Effector memory CD4-positive, alpha-beta T cell (primary cell): ENCODE measurements at places on chromosomes 16 and 17.
A peak's percentile ranks its signal among the peaks of the same experiment; 100 is the strongest.

GRCh38 chr17:13182854-13183253 lies 165.0 kb upstream of the ELAC2 start:
- no peak for DNase-seq

DNA sequence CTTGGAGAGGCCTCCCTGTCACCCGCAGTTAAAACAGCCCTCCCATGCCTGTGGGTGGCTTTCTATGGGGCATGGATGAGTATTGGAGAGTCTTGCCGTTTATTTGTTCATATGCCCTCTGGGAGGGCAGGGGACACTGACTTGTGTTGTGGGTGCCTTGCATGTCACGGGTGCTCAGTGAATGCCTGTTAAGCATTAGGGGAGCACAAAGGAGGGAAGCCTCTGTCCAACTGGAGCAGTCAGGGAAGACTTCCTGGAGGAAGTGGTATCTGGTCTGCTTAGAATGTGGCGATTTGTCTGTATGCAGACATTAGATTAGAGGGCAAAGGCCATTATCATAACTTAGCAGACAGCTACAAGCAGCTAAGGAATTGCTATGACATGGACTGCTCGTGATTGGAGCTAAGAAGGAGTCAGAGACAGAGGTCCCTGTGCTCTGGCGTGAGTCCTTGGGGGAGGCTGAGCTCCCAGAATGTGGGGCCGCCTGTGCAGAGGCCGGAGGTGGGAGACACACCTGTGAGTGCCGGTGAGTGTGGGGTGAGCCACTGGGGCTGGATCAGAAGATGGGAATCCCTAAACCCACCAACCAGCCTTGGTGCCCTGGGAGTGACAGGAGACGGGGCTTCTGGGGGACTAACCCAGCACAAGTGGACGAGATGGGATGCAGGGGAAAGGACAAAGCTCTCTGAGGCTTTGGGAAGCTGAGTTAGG lies 286.1 kb downstream of the SEC14L1 start:
- DNase-seq = no peak

DNA sequence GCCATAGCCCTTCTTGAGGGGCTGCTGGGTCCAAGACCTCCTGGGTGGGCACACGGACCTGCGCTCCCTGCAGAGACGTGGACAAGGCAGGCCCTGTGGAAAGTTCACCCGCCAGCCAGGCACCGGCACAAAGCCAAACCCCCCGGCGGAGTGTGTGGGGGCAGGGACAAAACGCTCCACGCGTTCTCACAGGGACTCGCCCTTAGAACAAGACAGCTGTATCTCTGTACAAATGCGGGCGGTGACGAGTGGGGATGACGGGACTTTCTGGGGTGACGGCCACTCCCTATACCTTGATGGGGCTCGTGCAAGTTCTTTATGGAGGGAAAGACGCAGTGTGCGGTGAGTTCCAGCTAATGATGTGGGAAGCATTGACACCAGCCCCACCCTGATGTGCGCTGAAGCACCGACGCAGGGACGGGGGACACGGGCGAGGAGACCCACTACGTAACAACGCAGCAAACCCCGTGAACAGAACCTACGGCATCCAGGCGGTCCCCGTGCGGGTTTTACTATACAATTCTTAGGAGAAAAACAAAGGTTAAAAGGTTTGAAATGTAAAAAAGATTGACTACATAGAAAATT lies 49.4 kb downstream of the LMF1 start:
- DNase-seq = no peak

DNA sequence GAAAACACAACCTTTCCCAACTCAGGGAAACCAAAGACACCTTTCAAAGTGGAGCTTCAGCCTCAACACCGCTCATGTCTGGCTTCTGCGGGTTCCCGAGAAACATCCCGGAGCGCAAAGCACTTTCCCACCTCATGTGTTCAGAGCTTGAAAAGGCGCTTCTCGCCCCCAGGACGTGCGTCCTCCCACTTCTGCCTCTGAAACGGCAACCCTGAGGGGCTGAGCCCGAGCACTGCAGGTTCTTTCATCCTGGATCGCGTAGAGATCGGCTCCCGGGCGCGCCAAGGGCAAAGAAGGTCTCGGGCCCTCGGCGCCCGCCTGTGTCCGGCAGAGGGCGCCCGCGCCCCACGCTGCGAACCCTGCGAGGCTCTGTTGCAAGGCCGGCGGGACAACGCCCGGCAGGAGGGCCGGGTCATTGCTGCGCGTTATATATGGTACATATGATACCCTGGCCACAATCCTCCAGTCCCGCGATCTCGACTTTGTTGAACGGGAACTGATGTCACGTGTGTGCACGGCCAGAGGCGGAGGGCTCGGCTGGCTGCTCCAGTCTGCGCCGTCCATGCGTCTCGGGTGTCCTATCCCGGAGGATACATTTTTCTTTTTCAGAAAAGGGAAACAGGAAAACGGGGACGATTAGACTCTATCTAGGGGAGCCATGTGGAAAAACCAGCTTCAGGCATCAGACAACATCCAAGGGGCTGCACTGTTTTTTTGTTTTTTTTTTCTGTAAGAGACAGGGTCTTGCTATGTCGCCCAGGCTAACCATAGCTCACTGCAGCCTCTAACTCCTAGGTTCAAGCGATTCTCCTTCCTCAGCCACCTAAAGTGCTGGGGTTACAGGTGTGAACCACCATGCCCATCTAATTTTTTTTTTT lies 19.1 kb downstream of the COQ7 start:
- peak; percentile 49 for DNase-seq

GRCh38 chr16:14371778-14372431 lies 258.2 kb downstream of the PARN start:
- DNase-seq = no peak

- no peak for DNase-seq
Measured at GRCh38 chr17:19579192-19579761, 45.6 kb downstream of the SLC47A1 start.

DNA sequence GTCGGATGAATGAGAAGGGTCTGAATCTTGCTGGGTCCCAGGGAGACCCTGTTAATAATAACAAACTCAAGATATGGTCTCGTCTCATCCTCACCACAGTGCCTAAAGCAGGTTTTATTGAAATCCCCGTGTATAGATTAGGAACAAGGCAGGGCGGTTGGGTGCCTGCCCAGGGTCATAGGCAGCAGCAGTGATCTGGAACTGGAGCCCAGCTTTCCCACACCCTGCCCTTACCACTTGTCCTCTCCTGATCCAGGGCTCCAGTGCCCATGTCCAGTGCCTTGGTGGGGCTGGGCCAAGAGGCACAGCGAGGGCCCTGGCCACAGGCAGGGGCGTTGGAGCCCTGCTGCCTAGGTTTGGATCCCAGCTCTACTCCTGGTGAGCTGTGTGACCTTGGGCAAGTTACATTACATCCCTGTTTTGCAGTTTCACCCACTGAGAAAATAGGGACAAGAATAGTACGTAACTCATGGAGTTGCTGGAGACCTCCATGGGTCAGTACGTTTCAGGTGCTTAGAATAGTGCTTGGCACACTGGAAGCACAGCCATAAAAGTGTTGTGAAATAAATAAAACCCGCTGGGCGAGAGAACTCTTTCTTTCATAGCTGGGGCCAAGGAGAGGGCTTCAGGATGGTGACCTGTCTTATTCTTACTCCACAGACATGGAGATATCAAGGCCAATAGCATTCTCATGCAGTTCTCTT lies 13.9 kb downstream of the SOCS3 start:
- no peak for DNase-seq

GRCh38 chr16:28326881-28327610 lies 34.7 kb downstream of the SBK1 start:
- no peak for DNase-seq

- no peak for DNase-seq
Measured at GRCh38 chr16:63568164-63568563, 1531.9 kb upstream of the CDH8 start.

DNA sequence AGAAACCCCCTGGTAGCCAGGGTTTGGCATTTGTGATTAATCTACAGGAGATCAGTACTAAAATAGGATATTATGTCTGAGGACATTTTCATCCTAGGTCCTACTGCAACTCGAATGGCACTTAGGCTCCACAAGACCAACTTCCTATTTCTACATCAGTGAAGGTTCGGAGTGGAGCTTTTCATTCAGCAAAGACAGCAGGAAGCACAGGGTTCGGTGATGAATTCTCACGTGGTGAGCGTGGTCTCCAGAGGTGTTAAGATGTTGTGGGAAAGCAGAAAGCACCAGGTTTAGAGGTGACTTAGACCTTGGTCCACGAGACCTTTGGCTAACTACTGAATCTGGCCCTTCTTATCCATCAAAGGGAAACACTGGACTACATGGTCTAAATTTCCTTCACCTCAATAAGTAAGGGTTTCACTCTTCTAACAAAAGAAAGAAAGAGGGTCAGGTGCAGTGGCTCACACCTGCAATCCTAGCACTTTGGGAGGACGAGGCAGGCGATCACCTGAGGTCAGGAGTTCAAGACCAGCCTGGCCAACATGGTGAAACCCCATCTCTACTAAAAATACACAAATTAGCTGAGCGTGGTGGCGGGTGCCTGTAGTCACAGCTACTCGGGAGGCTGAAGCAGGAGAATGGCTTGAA lies 13.9 kb upstream of the HELZ start:
- DNase-seq = peak; percentile 49

DNA sequence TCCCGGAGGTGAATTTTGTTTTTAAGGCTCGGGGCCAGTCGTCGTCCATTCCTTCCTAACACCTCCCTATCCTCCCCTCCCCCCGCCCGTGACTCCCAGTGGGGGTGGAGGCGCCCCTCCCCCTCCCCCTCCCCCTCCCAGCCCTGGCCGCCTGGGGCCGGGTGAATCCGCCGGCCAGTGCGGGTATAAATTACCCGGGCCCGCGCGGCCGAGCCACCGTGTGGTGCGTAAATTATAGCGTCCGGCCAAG lies 2.0 kb upstream of the GSE1 start:
- no peak for DNase-seq

- no peak for DNase-seq
Measured at GRCh38 chr17:72056727-72057290, 64.0 kb upstream of the SOX9 start.

- DNase-seq = no peak
Measured at GRCh38 chr17:13503526-13503925, 98.2 kb downstream of the HS3ST3A1 start.

DNA sequence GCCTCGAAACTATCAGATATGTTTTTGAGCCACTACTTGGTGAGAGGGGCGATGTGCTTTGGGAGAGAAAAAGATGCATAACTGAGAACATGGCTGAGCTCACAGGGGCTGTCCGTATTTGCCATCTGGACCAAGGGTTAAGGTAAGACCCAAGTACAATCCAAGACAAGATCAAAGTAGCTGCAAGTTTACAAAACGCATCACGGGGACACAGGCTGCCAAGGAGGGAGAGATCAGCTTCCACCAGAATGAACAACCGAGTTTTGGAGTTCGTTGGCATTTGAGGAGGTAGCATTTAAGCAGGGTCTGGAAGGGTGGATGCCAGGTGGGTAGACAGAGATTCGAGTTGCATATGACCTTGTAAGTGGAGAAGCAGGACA lies 2.2 kb downstream of the PITPNC1 start:
- DNase-seq = no peak

- DNase-seq = no peak
Measured at GRCh38 chr17:13030459-13031300, 12.9 kb upstream of the ELAC2 start.

DNA sequence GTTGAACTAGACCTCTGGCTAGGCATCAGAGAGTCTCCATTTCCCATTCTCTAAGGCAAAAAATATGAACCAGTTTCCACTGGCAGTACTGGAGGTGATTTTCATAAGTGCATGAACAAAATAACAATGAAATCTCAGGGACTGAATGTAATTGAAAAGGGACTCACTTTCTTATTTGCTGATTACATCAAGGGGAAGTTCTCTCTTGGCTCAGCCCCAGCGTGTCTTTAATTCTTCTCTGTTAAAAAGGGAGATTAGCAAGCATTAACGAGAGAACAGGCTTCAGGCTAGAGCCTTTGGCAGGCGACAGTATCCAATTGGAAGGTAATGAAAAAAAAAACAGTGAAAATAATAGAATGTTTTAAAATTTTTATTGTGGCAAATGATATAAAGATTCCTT lies 34.0 kb upstream of the ADAMTS18 start:
- no peak for DNase-seq

DNA sequence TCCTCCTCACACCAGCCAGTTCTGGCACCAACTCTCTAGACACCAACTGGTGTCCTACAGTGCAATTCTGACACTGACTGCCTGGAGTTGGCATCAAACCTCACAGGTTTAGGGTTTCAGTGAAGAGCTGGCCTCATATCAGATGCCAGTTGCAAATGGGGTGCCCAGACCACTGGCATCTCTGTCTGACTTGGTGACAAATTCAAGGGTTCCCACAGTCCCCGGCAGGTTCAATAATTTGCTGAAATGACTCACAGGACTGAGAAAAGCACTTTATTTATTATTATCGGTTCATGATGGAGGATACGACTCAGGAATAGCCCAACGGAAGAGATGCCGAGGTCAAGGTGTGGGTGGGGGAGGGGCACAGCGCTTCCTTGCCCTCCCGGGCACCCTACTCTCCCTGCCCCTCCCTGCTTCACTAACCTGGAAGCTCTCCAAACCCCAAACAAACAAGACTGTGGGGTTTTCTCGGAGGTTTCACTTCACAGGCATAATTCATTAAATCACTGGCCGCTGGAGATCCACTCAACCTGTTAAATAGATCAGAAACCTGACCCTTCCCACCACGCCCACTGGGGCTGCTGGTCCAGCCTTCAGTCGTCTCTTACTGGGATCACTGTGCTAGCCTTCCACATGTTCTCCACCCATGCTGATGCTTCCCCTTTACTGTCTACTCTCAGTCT lies 1.7 kb upstream of the NLRP1 start:
- no peak for DNase-seq

DNA sequence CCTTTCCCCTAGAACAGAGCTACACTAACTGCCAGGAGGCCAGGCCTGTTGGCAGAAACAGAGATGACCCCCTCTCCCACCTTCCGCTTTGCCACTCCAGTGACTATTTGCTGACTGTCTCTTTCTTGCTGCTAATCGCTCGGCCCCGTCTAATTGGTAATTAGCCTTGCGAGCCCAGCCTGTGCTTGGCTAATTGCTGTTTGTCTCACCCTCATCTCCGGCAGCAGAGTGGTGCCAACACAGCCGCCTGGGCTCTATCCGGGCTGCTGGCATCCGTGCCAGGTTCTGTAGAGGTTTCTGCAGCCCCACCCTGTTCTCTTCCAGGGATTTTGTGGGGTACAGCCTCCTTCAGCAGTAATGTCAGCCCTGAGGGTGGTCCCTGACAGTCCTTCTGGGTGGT lies 27.4 kb upstream of the PHB1 start:
- DNase-seq = no peak

DNA sequence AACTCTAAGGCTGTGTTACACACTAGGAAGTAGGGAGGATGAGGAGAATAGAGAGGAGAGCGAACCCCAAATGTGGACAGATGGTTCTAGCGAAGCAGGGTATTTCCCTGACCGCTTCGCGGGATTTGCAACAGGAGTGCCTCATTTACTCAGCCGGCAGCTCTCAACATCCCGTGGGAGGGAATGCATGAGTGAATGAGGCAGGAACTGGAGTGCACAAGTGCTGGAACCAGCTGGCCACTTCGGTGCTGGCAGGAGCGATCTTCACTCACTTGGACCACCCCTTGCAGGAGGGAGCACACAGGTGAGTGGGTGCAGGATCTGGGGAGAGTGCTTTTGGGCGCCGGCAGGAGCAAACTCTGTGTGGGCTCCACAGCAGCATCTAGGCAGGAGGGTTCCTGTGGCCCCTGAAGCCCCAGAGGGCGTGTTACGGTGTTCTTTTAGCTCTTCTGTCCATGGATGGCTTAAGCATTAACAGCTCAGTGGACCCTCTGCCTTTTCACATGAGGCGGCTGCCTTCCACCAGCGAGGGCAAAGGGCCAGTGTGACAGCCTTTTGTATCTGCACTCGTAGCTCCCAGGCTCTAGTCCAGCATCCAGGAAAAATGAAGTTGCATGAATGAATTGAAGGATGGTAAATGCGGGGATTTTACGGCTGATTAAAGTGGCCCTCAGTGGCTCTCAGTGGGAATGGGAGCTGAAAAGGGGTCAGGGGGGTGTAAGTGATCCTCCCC lies 17.4 kb upstream of the ZNHIT3 start:
- no peak for DNase-seq
